ENCODE measurements at places on chromosomes 6 and 20.
A peak's percentile ranks its signal among the peaks of the same experiment; 100 is the strongest.

GRCh38 chr6:49504666-49505065 lies 4.9 kb downstream of the GLYATL3 start:
- no peak for DNase-seq

DNA sequence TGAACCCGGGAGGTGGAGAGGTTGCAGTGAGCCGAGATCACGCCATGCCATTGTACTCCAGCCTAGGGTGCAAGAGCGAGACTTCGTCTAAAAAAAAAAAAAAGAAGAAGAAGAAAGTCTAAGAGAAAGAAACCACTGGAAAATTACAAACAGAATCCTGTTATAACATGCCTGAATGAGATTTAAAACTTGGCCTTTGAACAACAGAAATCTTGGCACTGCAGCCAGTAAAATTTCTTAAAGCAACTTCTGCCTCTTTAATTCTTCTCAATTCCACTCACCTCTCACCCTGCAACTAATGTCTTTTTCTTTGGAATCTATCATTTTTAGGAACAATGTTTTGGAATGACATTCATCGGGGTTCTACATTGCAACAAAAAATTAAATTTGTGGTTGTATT lies 26.3 kb downstream of the PM20D2 start:
- DNase-seq, result no peak

DNA sequence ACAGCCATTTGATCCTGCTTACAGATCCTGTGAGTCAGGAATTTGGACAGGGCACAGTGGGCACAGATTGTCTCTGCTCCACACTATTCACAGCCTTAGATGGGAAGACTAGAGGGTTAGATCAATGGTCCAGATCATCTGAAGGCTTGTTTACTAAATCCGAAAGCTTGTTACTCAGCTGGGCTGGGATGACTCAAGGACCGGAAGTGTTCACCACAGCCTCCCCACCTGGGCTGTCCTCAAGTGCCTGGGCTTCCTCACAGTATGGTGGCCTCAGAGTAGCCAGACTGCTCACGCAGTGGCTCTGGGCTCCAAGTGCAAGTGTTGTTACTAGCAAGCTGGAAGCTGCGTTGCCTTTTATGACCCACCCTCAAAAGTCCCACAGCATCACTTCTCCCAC lies 75.4 kb upstream of the INSM1 start:
- DNase-seq, result no peak

GRCh38 chr6:71203206-71203605 lies 85.4 kb upstream of the OGFRL1 start:
- DNase-seq, result no peak

DNA sequence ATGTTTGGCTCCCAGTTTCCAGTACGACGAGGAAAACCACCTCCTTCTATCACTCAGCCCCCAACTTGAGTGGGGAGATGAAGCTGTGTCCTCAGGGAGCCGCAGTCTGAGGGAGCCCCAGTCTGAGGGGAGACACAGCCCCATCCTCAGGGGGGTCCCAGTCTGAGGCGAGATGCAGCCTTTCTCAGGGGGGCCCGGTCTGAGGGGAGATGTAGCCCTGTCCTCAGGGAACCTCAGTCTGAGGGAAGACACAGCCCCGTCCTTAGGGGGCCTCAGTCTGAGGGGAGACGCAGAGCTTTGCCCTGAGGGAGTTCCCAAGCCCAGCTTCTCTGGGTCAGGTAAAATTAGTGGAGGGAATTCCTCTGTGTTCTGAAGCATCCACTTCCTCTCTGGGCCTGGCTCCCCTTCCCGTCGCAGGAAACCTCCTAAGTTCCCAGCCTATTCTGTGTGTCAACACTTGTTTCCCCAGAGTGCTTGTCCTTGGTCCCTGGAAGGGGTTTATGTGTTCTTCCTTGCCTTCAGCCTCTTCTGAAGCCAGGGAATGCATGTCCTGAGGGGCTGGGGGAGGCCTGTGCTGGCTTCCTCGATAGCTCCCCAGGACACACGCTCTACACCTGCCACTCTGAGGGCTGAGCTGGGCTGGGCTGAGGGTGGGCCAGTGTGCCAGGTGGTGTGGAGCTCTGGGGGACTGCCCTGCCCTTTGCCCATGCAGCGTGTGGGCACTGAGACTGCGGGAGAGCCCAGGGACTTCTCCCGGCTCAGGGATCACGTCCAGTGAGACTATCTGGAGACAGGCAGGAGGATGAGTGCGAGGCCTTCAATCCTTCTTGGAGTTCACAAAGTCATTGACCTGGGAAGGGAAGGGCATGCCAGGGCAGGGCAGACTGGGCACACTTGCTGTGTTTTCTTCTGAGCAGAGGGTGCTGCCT lies 55.4 kb downstream of the VEGFA start:
- no peak for DNase-seq

- DNase-seq, result no peak
These were observed 112.7 kb upstream of the PRL start for GRCh38 chr6:22409486-22409885.

GRCh38 chr20:56552911-56553629 lies 20.0 kb downstream of the FAM209B start:
- no peak for DNase-seq

DNA sequence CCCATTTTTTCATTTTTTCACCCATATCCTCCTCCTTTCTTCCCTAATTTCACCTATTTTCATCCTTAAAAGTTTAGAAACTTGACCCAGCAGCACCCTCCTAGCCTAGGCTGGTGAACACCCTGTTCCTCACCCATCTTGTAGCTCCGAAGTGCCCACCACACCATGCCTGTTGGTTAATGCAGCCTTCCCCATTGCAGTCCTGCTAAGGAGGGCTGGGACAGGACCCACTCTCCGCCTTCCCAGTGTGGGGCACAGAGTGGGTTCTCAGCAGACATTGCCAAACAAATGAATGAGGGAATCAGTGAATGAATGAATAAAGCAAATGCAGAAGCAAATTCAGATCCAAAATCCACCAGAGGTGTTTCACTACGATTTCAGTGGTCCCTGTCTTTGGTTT lies 45.7 kb downstream of the CTCFL start:
- no peak for DNase-seq

GRCh38 chr6:34689742-34690141 lies 6.8 kb downstream of the ILRUN start:
- no peak for DNase-seq

- DNase-seq, result no peak
These were observed 2.6 kb downstream of the ID4 start for GRCh38 chr6:19839788-19840187.

- DNase-seq, result no peak
These were observed 622.3 kb downstream of the PTPRT start for GRCh38 chr20:42567409-42567808.

- no peak for DNase-seq
These were observed 43.4 kb downstream of the TAF8 start for GRCh38 chr6:42093582-42094329.

DNA sequence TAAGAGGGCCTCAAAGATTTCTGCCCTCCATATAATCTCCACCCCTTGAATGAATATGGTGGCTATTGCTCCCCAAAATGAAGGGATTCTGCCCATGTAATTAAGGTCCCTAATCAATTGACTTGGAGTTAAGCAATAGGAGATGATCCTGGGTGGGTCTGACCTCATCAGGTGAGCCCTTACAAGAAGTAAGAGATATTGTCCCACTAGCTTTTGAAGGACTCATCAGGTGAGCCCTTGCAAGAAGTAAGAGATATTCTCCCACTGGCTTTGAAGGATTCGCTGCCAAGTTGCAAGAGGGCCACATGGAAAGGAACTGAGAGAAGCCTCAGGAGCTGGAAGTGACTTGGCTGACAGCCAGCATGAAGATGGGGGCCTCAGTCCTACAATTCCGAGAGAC lies 103.4 kb downstream of the BMP7 start:
- no peak for DNase-seq

DNA sequence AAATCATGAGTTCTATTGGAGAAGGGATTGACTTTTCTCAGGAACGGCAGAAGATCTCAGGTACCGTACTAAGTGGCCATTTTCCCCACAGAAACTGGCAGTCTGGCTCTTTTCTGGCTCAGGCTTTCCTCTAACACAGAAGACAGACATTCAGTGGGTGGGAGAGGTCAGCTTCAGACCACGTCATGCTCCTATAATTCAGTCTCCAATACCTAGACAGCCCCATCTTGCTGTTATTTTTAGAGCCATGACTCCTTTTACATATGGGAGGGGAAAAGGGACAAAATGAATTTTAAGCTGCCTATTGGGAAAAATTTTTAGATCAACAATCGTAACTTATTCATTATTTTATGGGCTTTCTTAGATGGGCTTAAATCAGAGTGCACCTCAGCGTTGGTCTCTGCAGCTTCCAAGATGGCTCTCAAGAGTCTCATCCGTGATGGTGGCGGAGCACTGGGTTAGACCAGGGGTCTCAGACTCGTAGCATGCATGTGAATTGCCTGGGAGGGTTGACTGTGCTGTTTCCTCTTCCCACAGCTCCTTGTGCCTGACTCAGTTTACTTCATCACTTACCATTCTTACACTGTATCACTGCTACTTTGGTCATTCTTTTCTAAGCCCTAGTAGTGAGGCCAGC lies 86.9 kb downstream of the TCP11 start:
- DNase-seq, result no peak

- DNase-seq, result no peak
These were observed 35.2 kb downstream of the AK9 start for GRCh38 chr6:109655761-109656262.

DNA sequence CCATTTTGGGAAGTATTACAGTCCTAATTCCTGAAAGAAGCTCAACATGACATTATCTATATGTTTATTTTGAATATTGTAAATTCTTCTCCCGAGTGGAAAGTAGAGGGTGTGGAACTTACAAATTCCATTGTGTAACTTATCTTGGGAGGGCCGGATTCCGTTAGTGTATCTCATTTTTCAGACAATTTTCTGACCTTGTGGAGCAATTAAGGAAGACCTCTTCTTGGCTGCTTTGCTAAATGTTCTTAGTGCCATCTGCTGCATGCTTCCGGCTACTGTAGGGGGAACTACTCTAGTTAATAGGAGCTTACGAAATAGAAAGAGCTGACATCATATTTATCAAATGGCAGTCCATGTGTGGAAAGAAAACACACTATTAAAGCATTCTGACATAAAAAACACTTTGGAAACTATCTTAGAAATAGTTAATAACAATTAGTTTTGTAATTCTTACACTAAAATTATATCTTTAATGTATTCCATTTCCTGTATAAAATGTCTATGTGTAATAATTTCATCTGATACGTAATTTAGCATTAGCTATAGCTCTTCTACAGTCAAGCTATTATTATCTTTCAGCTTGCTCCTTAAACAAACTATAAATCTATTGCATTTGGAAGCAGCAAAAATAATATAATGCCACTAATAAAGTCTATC lies 41.5 kb upstream of the KCNQ5 start:
- no peak for DNase-seq

DNA sequence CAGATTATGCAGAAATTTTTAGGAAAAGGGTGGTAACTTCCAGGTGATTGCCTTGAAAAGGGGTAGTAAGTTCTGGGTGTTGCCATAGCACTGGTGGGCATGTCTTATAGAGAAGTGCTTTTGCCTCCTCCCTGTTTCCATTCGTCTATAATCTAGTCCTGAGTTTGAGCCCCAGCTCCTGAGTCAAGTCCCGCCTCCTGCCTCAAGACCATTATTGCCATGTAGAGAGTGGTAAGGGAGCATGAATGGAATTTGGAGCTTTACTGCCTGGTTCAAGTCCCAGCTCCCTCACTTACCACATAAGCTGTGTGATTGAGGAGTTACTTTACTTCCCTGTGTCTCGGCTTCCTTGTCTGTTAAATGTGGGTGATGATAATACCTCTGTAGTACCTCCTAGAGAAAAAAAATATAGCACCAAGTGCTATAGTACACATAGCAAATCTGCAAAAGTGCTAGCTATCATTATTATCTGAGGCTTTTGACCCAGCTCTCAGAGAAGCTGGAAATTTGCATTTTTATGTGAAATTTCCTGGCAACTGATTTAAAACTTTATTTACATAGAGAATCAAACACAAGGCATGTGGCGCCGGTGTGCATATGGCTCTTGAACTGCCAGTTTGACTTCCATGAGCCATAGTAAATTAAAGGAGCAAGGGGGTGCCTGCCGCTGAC lies 36.0 kb downstream of the TGM6 start:
- DNase-seq, result no peak

- no peak for DNase-seq
These were observed 136.3 kb downstream of the SULF2 start for GRCh38 chr20:47648943-47649342.

DNA sequence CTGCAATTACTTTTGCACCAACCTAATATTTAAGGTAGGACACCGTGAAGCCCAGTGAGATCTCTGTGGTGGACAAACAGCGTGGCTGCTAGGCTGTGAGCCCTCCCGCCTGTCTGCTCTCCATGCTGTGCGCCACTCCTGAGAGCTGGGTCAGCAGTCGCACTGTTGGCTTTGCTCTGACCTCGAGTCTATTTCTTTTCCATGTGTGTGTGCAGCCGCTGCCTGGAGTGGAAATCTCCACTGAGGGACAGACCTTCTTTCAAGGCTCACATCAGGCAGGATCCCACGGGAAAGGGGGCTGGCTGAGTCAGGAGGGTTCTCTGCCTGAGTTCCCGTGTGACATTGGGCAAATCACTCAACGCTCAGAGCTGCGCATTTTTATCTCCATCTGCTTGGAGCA lies 27.1 kb downstream of the RIPOR3 start:
- no peak for DNase-seq

- no peak for DNase-seq
These were observed 129.4 kb downstream of the TRIM27 start for GRCh38 chr6:28794175-28795002.

DNA sequence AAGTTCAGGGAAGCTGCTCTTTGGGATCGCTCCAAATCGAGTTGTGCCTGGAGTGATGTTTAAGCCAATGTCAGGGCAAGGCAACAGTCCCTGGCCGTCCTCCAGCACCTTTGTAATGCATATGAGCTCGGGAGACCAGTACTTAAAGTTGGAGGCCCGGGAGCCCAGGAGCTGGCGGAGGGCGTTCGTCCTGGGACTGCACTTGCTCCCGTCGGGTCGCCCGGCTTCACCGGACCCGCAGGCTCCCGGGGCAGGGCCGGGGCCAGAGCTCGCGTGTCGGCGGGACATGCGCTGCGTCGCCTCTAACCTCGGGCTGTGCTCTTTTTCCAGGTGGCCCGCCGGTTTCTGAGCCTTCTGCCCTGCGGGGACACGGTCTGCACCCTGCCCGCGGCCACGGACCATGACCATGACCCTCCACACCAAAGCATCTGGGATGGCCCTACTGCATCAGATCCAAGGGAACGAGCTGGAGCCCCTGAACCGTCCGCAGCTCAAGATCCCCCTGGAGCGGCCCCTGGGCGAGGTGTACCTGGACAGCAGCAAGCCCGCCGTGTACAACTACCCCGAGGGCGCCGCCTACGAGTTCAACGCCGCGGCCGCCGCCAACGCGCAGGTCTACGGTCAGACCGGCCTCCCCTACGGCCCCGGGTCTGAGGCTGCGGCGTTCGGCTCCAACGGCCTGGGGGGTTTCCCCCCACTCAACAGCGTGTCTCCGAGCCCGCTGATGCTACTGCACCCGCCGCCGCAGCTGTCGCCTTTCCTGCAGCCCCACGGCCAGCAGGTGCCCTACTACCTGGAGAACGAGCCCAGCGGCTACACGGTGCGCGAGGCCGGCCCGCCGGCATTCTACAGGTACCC lies at the start of gene ESR1:
Gene ESR1 (plus strand): TSS at position 170 of the 858 bp plus-strand sequence. CDS start 231 bp downstream, at position 401.
- peak; percentile 21 for DNase-seq

- DNase-seq, result no peak
These were observed 128.8 kb downstream of the QKI start for GRCh38 chr6:163543321-163543720.
